ENCODE measurements at places on chromosomes 7 and 10.
A peak's percentile ranks its signal among the peaks of the same experiment; 100 is the strongest.

GRCh38 chr10:109932391-109932790 is 9.1 kb upstream of the XPNPEP1 start:
- no peak for DNase-seq

DNA sequence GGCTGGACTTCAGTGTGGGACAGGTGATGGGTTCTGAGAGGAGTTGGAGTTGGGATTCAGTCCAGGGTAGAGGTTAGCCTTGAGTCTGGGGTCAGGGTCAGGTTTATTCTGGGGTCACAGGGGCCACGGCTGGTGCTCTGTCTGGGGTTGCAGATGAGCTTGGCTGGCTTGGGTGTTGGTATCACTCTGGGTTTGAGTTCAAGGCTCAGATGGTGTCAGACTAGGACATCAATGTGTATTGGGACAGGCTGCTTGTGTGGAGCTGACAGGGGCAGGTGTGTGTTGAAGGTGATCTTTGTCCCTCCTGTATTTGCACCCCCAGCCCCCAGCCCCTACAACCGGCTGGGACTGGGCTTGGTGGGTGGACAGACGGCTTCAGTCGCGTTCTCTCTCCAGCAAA is 26.8 kb downstream of the TMEM270 start:
- DNase-seq, result no peak

DNA sequence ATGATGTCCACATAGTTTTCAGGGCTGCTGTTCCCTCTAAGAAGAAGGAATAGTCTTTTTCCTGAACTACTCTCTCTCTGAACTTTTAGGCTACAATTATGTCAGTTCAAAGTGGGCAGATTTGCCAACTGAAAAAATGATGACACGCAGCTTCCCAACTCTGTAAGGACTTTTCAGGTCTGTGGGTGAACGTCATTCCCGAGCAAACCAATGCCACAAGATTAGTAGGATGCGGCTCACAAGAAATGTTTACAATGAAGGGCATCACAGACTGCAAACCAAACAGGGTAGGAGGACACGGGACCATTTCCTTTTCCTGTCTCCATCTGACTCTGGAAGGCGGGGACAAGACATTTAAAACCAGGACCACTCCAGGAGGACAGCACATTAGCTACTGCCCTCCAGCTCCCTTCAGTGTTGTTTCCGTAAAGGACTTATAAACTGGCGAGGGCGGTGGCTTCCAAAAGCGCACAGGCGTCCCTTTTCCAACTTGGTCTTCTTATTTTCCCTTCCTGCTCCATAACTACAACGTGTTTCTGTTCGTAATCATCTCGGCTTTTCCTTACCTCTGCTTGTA is 539 bp upstream of the MKLN1 start:
- DNase-seq, result no peak

- peak; percentile 8 for DNase-seq
Measured at GRCh38 chr10:61390851-61391250, 62.3 kb downstream of the TMEM26 start.

DNA sequence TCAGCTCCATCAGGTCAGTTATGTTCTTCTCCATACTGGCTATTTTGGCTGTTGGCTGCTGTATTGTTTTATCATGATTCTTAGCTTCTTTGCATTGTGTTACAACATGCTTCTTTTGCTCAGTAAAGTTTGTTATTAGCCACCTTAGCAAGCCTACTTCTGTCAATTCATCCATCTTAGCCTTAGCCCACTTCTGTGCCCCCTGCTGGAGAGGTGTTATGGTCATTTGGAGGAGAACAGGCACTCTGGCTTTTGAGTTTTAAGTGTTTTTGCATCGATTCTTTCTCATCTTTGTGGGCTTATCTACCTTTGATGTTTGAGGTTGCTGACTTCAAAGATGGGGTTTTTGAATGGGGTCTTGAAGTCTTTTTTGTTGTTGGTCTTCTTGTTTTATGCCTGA is 204.6 kb upstream of the FOXP2 start:
- DNase-seq, result no peak
